ENCODE measurements at places on chromosomes 1 and 21.

DNA sequence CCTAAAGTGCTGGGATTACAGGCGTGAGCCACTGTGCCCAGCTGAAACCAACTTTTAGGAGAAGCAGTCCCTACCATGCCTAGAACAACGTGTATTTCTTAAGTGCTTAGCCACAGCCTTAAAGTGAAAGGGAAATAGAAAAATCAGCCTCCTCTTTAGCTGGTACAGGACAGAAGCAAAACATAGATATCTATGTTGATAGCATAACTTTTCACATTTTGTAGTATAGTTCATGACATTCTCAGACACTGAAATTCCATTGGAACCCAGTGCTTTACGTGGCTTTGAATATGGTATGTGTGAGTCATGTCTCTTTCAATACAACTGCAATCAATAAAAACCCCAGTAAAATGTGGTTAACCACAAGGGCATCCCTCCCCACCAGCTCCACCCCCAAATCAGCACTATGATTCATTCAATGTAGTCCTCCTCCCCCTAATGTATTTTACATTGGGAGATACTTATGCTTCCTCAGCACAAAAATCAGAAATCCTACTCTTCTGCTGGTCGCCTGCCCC, 32.1 kb downstream of the TGFB2 start:
- peak; percentile 4 for DNase-seq

- DNase-seq = no peak
These were observed 7.8 kb downstream of the ADAMTS4 start for GRCh38 chr1:161190962-161191521.

GRCh38 chr1:27137544-27138075, 17.3 kb downstream of the SLC9A1 start:
- DNase-seq = no peak

DNA sequence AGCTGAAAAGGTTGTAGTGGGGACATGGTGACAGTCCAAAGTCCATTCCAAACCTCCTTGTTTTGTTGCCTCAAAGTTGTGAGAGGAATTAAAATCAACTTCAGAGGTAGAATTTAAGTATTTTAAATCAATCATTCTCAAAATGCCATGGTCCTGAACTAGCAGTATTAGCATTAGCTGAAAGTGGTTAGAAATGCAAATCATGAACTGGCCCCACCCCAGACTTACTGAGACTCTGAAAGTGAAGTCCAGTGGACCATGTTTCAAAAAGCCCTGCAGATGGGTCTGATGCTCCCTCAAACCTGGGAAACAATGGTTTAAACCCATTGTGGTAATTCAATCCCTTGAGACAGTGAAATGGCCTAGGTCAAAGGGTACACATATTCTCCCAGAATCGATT, 36.2 kb upstream of the KRTAP11-1 start:
- no peak for DNase-seq

GRCh38 chr21:46411691-46412090, 47.0 kb upstream of the DIP2A start:
- DNase-seq = no peak

- DNase-seq = no peak
These were observed 10.0 kb downstream of the SCNN1D start for GRCh38 chr1:1290238-1290731.

GRCh38 chr21:35225573-35225972, 176.5 kb upstream of the RUNX1 start:
- no peak for DNase-seq

DNA sequence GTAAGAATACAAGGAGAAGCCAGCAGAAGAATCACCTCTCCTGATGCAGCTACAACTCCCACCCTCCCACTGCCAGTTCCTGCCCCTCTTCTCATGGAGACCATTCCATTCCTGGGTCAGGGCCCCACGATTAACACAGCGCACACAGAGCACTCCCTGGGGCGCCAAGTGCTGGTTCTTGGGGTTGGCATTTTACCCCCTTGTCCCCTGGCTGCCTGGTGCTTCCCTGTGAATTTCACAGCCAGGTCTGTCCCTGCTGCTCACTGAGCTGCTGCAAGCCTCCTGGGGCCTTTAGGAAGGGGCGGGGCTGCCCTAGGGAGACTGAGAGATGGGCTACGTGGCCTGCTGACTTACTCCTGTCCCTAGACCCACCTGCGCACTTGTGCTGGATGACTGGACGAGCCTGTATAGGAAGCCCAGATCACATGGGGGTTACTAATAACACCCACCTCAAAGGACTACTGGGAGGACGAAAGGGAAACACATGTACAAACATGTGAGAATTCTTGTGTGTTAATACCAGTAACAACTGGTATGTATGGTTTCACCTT, 4.8 kb downstream of the ZNF672 start:
- DNase-seq = no peak

DNA sequence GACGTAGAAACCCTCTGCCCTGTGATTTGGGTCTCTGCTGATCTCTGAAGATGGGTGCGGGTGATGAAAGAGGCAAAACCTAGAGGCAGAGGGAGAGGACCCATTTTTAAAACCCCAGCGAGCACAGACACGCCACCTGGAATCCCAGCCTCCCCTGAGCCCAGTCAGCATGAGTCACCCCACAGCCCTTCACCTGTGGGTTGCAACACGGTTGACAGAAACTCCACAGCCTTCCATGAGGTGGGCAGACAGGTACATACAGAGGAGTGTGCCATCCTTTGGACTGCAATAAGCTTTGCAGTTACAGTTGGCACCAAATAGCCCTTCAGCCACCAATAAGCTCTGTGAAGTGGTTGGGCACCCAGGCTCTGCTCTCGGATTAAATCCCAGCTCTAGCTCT, 2.1 kb upstream of the GRHL3 start:
- no peak for DNase-seq

GRCh38 chr1:111197598-111198284, 2.7 kb downstream of the DENND2D start:
- DNase-seq = no peak

GRCh38 chr1:190172651-190173430, 304.8 kb downstream of the BRINP3 start:
- DNase-seq = no peak

- DNase-seq = no peak
These were observed at the start of gene DCDC2B for GRCh38 chr1:32208891-32209328. TSS of gene DCDC2B (plus strand) at chr1:32209089. CDS start at chr1:32209094, 5 bp downstream.

DNA sequence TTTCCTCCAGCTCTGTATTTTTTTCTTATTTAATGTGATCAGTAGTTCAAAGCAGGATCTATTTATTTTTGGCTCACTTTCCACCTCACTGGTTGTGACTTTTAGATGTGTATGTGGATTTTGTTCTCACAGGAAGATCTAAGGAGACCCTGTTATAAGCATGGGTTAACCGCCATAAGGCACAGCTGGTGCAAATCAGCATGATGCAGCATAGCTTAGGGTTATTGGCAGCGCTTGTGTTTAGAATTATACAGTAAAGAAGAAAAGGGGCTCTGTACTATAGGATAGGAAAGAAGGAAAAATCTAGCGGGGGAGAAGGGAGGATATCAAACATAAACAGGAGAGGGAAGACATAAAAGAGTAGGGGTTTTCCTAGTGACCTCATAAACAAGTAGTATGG, 26.9 kb upstream of the RGL1 start:
- DNase-seq = no peak

DNA sequence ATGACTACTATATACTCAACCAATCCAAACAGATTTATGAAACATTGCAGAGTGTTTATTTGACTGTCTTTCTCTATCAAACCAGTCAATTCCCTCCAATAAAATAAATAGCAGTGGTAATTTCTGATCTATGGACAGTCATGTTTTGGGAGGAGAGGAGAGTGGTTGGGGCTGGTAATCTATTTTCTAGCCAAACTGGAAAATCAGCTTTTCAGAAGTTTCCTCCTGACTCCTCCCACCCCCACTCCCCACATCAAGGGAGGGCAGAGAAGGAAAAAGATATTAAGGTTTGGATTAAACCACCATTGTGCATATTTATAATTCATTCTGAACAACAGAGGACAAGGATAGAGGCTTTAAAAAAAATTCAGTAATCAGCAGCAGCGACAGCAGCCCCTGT, 69.4 kb upstream of the SOX13 start:
- no peak for DNase-seq

DNA sequence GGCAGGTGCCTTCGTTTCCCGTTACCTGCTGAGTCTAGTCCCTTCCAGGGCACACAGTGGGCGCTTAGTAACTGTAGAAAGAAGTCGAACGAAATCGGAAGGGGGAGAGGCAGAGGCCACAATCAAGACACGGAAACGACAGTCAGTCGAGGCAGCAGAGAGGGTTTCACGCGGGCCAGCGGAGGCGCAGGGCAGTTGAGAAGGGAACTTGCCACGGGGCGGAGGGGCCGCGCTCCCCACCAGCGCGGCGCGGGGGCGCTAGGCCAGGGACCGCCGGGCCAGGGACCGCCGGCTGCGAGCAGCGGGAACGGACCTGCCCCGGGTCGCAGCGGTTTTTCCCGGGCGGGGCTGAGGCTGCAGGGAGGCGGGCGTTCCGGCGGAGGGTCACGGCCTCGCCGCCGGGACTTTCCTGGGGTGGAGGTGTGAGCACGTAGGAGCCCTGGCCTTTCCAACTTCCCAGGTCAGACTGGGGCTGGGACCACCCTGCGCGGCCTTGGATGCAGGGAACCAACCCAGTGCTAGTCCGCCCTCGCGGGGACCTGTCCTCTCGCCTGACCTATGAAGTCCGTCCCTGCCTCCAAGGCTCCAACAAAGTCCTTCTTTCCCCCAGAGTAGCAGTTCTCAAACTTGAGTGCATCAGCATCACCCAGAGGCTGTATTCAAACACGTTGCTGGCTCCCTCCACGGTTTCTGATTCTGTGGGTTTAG, 150.1 kb upstream of the FGGY start:
- DNase-seq = no peak

GRCh38 chr1:22472596-22472995, 20.9 kb downstream of the ZBTB40 start:
- DNase-seq = no peak
